ENCODE measurements at places on chromosomes 12 and 14.

GRCh38 chr14:22409006-22409405, 180.0 kb downstream of the DAD1 start:
- no peak for DNase-seq

- no peak for DNase-seq
Observed at GRCh38 chr14:65330416-65330815, 82.1 kb upstream of the FUT8 start.

DNA sequence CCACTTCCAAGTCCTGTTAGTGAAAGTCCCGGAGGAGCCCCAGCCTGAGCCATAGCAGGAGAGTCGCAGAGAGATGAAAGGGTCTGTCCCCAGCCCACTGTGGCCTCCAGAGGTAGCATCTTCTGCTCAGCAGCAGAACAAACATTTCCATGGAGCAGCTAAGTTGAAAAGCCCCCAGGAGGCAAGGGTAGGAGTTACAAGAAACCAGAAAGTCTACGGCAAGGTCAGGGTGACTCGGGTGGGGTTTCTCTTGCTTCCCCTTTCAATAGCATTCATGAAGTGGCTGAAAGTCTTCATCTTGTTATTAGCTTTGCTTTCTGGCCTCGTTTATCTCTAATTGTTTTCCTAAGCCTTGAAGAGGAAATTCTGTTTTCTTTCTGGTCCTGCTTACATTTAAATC, 151.2 kb upstream of the DIO3 start:
- DNase-seq, result no peak

- DNase-seq, result no peak
Observed at GRCh38 chr12:72521326-72521725, 249.2 kb downstream of the TRHDE start.
